Retinal pigment epithelial cell (primary cell): ENCODE measurements at places on chromosomes 12 and 14.

DNA sequence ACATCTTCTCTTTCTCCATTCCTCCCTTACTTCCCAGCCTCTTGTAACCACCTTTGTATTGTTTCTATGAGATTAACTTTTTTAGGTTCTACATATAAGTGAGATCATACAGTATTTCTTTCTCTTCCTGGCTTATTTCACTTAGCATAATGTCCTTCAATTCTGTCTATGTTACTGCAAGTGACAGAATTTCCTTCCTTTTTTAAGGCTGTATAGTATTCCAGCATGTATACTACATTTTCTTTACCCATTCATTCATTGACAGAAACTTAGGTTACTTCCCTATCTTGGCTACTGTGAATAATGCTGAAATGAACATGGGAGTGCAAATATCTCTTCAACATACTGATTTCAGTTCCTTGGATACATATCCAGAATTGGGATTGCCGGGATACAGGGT is 18.2 kb downstream of the TMX1 start:
- DNase-seq, result no peak

DNA sequence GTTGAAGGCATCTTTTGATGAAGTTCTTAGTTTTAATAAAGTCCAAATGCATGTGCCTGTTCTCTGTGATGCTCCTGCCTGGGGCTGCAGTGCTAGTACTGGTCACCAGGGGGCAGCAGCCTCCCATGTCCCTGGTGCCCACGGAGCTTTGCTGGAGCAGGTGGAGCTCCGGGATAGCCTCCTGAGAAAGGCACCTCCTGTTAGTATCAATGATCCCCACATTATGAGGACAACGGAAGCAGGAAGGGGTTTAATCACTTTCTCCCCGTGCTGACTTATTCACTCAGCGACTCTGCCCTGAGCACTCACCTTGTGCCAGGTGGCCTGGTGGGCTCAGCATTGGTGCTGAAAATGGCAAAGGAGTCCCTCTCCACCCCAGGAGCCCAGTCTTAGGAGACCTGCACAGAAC is 123.0 kb upstream of the PZP start:
- DNase-seq, result no peak

DNA sequence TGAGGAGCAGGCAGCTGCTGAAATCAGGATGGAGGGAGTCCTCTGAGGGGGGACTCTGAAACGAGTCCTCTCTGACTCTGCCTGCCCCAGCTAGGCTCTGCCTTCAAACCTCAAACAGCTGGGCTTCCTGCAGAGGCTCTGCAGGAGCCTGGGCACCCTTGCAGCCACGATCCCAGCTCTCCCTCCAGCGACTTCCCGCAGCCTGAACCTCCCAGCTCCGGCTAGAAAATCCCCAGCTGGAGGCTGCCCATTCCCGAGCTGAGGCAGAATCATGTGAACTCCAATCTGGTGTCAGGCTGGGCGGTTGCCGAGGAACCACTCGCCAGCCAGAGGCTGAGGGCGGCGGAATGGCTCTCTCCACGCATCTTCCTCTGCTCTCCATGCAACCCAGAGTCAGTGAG is at the start of gene GPR68:
Gene GPR68, minus strand, starts transcription at position 204 of the 401 bp plus-strand sequence. CDS start 9,654 bp downstream, outside the sequence.
- peak; percentile 61 for DNase-seq

- DNase-seq, result no peak
These were observed 670 bp upstream of the BEGAIN start for GRCh38 chr14:100587763-100588411.

DNA sequence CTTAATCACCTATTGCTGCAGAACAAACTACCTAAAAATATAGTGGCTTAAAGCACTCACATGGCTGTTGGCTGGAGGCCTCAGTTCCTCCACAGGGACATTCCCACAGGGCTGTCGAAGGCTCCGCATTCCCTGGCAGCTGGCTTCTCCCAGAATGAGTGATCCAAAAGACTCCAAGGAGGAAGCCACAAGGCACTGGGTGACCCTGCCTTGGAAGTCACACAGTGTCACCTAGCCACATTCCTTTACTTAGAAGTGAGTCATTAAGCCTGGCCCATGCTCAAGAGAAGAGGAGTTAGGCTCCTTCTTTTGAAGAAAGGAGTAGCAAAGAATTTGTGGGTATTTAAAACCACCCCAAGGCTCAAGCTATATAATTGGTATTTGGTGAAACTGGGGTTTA is 63.9 kb upstream of the MAP1LC3B2 start:
- DNase-seq, result peak; percentile 66

DNA sequence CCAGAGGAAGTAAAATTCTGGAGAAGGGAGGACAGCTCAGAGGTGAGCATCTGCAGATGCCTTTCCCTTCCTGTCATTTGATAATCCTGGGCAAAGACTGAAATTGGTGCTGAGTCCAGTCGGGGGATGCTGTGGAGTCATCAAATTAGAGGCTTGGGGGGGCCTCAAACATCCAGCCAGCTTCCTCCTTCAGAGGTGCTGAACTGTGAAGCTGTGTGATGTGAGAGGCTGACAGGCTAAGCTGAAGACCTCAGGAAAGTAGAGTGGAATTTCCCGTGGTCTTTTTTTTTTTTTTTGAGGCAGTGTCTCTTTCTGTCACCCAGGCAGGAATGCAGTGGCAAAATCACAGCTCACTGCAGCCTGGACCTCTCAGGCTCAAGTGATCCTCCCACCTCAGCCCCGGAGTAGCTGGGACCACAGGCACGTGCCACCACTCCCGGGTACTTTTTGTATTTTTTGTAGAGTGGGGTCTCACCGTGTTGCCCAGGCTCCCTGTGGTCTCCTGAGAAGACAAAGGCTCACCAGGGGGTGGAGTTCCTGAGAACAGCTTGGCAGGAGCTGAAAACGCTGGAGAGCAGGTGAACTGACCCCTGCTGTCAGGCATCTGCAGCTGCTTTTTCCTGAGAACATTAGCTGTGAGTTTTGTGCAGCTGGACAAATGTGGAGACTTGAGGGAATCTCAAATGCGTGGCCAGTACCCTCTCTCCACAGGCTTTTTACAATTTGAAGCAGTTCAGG is 6.1 kb upstream of the TCL1B start:
- no peak for DNase-seq

DNA sequence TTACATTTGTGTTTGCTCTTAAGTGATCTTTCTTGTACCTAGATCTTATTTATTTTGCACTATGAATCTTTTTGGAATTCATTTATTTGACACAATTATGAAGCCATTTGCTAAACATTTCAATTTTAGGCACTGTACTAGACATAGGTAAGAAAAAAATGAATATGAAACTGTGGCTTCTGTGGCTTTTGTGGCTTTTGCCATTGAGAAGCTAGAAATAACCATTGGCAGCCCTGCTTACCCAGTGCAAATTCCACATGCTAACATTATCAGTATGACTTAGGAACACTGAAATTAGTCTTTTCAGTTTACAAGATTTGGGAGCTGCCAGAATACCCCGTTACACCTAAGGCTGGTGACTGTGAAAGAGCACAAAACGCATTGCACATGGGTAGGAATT is 60.1 kb downstream of the FSCB start:
- DNase-seq, result no peak

DNA sequence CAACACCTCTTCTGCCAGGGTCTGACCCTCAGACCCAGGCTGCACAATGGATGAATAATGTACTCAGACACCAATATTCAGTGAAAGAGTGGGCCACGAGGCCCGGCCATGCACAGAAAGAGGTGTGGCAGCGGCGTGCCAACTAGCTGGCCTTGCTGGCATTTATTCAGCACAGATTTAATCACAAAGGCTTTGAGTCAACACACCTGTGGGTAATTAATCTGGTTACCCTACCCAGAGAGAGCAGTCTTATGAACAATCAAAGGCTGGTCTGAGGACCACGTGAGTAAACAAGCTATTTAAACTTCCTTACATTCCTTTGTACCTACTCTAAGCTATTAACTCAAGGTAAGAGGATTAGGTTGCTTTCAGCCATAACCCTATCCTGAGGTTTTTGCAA is 324.8 kb downstream of the C12orf50 start:
- peak; percentile 83 for DNase-seq

DNA sequence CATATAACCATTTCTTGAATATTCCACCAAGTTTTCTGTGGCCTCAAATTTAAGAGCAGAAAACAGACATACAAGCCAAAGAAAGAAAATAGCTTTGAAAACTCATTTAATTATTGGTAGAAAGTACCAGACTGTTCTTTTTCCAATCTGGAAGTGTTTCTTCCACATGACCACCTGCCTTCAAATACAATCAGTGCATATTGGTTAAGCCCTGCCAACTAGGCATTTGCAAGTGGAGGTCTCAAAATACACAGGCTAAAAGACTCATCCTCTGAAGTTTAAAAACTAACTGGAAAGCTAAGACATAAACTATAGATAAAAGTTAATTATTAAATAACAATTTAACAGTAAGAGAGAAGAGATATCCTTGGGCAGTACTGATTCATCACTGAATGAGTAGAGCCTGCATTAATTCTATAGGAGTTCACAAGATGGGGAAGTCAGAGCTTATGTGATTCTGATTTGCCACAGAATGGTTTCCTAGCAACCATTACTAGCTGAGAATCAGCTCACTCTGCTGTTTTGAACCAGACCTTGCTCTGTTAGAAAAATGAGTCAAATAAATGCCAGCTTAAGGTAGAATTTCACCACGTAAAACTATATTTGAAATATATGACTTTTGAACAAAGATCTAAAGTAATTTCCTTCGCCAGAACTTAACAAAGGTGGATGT is 433.8 kb downstream of the FUT8 start:
- no peak for DNase-seq

DNA sequence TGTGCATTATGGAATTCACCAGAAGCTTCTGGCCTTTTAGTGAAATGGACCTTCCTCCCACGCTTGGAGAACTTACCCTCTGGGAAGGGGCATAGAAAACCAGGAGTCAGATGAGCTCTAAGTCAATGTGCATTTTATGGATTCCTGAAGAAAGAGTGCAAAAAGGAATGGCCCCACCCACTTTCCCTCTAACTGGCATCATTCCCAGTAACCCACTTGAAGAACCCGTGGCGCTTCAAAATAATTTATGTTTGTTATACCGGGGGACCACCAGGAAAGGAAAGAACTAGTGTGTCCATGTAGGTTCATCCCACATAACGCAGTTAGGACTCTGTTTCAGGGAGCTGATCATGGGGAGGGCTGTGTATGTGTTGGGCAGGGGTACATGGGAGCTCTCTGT is 1153.4 kb downstream of the TMEM121 start:
- no peak for DNase-seq

DNA sequence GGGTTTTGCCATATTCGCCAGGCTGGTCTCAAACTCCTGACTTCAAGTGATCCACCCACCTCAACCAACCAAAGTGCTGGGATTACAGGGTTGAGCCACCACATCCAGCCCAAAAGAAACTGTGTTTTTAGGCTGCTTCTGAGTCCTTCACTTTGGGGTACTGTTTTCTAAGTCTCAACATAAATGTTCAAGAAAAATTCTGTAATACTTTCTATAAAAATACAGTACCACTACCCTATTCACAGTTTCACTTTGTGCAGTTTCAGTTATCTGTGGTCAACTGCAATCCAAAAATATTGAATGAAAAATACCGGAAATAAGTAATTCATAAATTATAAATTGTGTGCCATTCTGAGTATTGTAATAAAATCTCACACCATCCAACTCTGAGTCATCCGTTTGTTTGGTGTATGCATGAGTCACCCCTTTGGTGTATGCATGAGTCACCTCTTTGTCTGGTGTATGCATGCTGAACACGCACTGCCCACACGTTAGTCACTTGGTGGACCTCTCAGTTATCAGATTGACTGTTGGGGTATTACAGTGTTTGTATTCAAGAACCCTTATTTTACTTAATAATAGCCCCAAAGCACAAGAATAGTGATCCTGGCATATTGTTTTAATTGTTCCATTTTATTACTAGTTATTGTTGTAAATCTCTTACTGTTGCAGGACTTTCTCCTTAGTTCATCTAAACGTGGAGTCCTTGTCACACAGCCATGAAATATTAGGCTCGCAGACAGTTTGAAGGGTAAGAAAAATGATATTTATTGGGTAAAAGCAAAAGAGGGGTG is 190.2 kb downstream of the FSCB start:
- peak; percentile 98 for DNase-seq

- DNase-seq, result no peak
These were observed 14.5 kb upstream of the NAV3 start for GRCh38 chr12:77816196-77816595.

DNA sequence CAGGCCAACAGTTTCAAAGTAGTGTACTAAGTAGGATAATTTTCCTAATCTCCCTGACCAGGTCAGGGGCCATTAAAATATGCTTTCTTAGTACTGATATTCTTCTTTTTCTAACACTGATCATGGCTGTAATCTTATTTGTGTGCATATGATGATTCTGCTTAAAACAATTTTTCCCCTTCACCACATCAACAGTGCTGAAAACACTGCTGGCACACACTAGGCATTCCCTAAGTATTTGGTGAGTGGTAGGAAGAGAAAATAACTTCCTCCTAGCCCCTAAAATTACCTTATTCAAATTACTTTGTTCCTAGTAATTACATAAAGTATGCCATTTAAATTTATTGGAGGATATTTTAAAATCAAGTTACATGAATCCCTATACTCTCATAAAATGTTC is 49.9 kb upstream of the BBS10 start:
- DNase-seq, result no peak

DNA sequence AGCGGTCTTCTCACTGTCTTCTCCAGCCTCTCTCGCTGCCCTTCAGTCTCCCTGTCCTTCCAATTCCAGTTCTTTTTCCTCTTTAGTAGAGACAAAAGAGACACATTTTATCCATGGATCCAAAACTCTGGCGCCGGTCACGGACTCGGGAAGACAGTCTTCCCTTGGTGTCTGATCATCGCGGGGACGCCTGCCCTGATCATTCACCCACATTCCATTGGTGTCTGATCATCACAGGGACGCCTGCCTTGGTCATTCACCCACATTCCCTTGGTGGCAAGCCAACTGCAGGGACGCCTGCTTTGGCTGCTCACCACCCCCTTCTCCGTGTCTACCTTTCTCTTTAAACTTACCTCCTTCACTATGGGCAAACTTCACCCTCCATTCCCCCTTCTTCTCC is 619.5 kb downstream of the RERGL start:
- DNase-seq, result no peak
